Islet precursor cell (in vitro differentiated cells): ENCODE measurements at places on chromosomes 11 and 22.

GRCh38 chr11:31001427-31001826 lies 368.1 kb downstream of the DCDC1 start:
- no peak for DNase-seq

GRCh38 chr22:23116506-23117263 lies 25.1 kb downstream of the RSPH14 start:
- DNase-seq = no peak

DNA sequence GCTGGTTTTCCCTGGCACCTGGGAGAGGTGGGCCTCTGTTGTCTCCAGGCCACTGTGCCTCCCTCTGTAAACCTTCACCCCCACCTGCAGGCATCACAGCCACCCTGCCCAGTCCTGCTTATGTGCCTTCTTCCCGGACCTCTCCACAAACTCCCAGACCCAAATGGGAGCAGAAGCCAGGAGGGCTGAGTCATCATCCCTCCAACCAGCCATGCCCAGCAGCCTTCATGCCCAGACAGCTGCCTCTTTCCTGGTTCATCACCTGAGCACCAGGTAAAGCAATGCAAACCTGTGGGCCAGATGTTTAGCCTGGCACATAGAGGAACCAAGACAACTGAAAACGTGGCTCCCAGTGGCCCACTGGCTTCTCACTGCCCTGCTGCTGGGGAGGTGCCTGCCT lies 2.1 kb upstream of the TMPRSS4 start:
- DNase-seq = no peak

DNA sequence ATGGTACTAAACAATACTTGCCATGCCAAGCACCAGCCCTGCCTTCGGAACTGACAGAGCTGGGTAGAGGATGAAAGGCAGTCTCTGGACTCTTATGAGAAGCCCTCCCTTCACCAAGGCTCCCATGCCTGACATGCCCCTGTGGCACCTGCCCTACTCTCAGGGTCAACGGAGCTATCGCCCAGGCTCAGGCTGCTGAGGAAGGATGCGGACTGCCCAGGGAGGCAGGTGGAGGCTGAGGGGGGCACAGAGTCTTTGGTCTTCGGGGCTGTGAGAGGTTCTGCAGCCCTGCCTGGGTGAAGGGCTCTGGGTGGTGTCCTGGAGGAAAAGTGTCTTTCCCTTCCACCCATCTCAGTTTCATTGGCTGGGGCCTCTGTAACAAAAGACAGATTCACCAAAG lies 290.8 kb upstream of the B3GAT1 start:
- no peak for DNase-seq

DNA sequence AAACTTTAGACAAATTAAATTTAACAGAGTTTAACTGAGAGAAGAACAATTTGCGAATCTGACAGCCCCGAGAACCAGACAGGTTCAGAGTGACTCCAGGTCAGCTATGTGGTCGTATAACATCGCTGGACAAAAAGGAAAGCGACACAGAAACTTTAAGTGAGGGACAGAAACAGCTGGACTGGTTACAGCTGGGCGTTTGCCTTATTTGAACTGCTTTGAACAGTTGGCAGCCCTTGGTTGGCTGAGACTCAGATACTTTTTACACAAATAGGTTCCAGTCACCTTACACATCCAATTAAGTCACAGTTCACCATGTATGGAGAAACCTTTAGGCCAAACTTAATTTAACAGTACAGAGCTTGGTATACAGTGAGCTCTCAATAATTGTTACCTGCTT lies 436.9 kb downstream of the GUCY1A2 start:
- no peak for DNase-seq

DNA sequence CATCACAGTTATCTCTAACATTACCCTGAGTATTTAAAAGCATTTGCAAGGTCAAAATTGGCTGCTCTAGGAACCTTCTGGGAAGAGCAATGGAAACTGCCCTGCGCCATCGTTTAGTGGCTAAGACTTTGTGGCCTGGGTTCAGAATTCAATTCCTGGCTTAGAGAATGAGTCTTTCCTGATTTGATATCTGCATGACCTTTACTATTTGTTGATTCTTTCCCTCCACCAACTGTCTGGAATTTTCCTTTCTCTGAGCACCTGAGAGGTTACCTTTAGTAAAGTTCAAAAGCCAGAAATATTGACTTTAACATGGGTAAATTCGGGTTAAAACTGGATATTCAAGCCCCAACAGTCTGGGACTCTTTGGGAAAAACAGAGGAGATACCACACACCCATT lies 43.0 kb upstream of the SLC5A12 start:
- DNase-seq = no peak

DNA sequence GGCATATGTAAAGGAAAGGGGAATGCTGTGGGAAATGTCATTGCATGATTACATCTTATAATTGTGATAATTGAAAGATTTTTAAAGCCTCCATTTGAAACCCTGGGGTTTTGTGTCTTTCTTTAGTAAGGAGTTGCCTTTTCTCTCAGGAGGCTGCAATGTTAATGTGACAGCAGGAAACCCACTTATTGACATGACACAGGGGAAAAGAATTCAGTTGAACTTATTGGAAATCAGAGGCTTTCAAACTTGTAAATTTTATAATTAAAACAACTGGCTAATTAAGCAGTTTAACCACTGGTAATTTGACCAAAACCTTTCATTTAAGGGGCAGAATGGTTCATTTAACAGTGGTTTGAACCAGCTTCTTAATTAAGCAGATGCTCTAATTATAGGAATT lies 31.2 kb downstream of the MRPL48 start:
- no peak for DNase-seq

DNA sequence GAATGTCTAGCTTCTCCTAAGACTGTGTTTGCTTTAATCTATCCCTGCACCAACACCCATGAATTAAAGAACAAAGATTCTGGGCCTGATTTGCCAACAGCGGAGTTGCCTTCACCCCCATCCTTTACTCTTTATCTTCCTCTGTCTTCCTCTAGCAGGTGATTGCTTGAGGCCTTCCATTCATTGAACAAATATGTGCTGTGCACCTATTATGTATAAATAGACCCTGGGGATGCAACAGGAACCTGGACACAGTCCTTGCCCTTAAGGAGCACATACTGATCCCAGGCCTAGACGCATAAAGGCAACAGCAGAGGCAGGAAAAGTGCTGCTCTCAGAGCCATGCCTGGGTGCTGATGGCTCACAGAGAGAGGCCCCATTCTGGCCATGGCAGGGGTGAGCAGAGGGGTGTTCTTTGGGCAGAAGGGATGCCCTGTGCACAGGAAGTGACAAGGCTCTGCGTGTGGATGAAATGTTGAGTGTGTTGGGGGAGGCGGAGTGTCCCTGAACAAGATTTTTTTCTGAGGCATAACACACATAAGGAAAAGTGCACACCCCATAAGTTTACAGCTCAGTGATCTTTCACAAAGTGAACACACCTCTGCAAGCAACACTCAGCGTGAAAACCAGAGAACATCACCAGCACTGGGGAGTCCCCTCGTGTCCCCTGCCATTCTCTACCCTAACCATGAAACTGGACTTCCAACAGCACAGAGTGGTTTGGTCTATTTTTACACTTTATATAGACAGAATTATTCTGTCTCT lies 145.9 kb downstream of the GRIK4 start:
- no peak for DNase-seq

DNA sequence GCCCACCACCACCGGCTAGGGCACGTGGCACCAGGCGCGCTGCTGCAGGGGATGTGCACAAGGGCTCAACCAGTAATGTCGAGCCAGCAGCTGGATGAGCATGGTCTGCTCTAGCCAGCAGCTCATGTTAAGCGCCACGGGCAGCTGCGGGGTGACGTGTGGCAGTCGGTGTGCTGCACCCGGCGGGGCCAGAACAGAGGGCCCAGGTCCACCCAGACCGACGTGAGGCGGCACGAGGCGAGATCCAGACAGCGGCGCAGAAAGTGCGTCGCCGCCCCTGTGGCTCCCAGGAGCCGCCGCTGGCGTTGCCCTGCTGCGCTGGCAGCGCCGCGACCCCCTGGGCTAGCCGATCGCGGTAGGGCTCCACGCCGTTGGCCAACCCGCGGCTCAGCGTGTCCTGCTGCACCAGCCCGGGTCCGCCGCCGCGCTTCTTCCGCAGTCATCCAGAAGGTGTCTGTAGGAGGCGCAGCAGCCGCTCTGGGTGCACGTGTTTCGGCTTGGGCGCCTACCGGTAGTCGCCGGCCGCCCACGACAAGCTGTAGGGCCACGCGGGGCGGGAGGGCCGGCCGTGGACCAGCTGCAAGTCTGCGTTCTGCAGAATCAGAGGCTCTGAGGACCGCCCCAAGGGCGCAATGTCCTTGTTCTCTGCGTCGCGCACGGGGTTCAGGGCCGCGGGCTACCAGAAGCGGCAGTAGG lies 4.6 kb upstream of the GALR3 start:
- peak; percentile 82 for DNase-seq

GRCh38 chr11:120261931-120262330 lies 22.0 kb downstream of the POU2F3 start:
- no peak for DNase-seq

- no peak for DNase-seq
Observed at GRCh38 chr11:16958833-16959232, 55.4 kb downstream of the PLEKHA7 start.

DNA sequence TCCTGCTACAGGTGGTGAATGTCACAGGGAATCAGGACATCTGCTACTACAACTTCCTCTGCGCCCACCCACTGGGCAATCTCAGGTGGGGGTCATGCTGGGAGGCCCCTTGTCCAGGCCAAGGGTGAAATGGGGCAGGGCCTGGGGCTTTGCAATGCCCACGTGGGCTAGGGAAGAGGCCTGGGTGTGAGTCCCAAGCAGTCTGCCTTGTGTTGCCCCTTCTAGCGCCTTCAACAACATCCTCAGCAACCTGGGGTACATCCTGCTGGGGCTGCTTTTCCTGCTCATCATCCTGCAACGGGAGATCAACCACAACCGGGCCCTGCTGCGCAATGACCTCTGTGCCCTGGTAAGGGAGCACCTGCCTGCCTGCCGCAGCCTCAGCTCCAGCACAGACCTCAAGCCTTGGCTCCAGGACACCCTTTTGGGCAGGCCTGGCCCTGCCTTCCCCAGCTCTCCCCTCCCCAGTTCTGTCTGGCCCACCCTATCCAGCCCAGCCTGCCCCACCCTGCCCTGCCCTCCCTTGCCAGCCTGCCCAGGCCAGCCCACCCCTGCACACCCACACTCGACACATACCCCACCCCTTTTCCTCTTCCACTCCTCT lies 9.1 kb upstream of the TAGLN start:
- peak; percentile 45 for DNase-seq

DNA sequence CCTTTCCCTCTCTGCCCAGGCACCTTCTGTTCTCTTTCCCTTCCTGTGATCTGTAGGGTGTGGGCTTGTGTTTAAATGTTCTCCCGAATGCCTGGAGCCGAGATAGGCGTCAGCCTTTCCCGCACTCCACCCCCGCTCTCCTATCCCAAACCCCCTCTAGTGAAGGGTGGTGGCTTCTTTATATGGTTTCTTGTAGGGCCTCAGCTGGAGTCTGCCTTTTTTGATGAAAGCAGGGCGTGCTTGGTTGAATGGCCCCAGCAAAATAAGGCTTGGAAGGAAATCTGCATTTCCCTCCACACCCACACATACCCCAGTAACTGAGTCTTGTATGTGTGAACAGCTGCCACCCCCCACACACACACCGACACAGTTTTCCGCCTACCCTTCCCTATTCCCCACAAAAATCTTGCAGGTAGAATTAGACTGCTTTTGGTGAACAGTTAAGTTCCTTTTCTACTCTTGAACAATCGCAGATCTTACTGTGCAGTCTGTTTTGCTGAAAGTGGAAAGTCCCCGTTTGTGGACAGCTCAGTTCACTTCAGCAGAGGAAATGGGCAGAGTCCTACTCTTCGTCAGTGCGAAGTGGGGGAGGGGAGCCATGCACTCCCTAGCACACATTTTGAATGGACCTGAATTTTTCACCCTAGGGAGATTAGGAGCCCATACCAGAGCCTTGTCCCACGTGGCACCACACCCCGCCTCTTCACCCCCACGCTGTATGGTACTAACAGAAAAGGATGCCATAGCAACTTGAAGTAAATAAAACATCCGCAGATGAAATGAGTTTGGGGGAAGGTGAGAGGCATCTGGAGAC lies 25.5 kb upstream of the GRK2 start:
- peak; percentile 76 for DNase-seq

DNA sequence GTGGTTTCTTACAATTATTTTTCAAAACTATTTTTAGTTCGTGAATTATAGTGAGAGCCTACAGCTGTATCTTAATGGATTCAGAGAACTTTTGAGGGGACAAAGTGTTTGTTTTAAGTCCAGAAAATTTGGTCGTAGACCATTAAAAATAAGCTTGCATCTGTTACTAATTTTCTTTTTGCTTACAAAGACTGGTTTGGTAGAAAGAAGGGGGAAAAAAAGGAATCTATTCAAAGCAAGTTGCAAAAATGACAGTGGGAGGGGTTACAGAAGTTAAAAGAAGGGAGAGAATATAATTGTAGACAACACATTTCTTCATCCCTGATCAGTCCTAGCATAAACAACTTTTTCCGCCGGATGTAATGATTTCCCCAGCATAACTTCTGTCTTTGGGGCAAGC lies 72.1 kb downstream of the AMOTL1 start:
- no peak for DNase-seq

DNA sequence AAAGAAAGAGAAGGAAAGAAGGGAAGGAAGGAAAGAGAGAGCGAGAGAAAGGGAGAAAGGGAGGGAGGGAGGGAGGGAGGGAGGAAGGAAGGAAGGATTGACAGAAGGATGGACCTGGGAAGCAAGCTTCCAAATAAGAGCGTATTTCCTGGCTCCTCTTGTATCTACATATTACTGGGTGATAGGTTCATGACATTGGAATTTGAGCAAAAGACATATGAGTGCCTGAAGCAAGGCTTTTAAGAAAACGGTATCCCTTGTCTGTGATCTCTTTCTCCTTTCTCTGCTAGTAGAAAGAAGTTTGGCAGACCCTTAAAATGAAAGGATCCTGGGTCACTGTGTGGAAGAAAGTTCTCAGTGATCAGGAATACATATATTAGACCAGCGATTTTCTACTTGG lies 932.2 kb upstream of the CCDC90B start:
- DNase-seq = no peak

DNA sequence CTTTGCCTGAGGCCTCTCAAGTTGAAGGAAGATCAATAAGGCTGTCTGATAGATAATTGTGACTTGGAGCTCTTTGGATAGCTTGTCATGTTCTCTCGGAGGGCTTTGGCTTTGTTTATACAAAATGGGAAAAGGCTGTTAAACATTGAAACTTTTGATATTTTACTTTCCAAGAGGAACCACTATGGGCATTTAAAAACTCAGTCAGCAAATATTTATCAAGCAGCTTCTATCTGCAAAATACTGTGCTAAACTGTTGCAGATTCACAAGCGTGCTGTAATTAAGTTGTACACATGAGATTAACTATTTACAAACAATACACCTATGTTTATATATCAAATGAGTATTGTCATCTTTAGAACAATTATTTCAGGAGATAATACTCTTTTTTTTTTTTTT lies 34.5 kb upstream of the SORL1 start:
- DNase-seq = no peak

GRCh38 chr11:66547662-66548009 lies 933 bp downstream of the ACTN3 start:
- peak; percentile 49 for DNase-seq

GRCh38 chr22:43479962-43480361 lies 68.1 kb downstream of the MPPED1 start:
- no peak for DNase-seq

- no peak for DNase-seq
Observed at GRCh38 chr11:18748766-18749365, 22.9 kb upstream of the IGSF22 start.

- peak; percentile 43 for DNase-seq
Observed at GRCh38 chr22:37167176-37167980, 17.7 kb upstream of the IL2RB start.

- DNase-seq = no peak
Observed at GRCh38 chr11:3226846-3227567, 5.2 kb downstream of the MRGPRE start.
